ENCODE measurements at places on chromosomes 5 and 9.

GRCh38 chr9:114908805-114909448 lies 21.5 kb downstream of the TNFSF8 start:
- DNase-seq, result no peak

DNA sequence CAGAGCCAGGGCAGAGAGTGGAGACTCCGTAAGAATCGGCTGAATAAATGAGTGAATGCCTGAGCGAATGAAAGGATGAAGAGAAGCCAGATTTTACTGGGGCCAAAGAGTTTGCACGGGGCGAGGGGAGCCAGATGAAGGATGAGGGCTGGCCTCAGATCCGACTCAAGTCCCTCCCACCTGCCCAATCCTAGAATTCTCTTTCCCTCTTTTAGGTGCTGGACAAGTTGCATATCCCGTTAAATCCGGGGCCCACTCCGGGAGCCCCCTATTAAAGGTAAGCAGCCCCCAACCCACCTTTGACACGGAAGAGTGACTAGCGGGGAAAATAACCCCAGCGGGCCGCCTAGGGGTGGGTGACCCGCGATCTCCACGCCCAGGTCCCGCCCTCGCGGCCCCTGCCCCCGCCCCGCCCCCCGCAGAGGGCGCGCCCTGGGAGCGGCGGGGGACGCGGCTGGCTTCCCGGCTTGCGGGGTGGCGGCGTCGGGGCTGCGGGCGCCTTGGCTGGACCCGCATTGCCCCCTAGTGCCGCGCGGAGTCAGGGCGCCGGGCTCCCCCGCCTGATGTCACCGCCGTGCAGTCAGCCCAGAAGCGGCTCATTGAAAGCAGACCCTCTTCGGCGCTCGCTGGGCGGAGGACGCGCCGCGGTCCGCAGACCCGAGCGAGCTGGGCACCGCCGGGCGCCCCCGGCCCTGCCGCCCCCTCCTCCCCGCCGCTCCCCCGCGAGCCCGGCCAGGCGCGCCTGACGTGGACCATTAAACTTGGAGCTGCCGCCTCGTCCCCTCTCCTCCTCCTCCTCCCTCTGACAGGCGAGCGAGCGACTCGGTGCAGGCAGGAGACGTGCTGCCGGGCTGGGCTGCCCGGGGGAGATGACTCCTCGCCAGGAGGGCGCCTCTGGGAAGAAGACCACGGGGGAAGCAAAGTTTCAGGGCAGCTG lies at the start of gene ADRA1B:
ADRA1B (plus strand) TSS at position 579 of the 937 bp plus-strand sequence. CDS start 424 bp downstream, outside the sequence.
- DNase-seq, result peak; percentile 53

GRCh38 chr5:52051759-52052158 lies 668.5 kb downstream of the ISL1 start:
- DNase-seq, result no peak

- no peak for DNase-seq
These were observed 37.7 kb upstream of the MRPS30 start for GRCh38 chr5:44770780-44771717.

- no peak for DNase-seq
These were observed 171.1 kb downstream of the ARHGEF28 start for GRCh38 chr5:73797132-73797510.

All from GM19239 (cell line).